ENCODE measurements at places on chromosomes 13 and 19. TPM values are rescaled to one million over a fixed set of nuclear protein-coding genes. Genes with fewer than 3 reads are reported as not detected.

PGLYRP2 gene
- total RNA-seq: not detected

- DNase-seq: no peak
Observed at GRCh38 chr19:27805848-27806247, 1407.1 kb downstream of the UQCRFS1 start.

PRKCSH gene
- 164 TPM for total RNA-seq

GRCh38 chr13:23386533-23386932, 47.0 kb downstream of the SACS start:
- DNase-seq: no peak

All from SJCRH30 (cell line).